Activated naive CD8-positive, alpha-beta T cell treated with anti-CD3 and anti-CD28 coated beads, Interleukin-2, amount 10 ng/mL, durations not matched to agents 7 days and 5 days (primary cell): ENCODE measurements at places on chromosomes 5 and 9. TPM values are rescaled to one million over a fixed set of nuclear protein-coding genes. Genes with fewer than 3 reads are reported as not detected.

Gene CEP72
- 33.8 TPM for total RNA-seq

Gene LCN12
- 1.1 TPM for total RNA-seq

Gene ACOT12
- total RNA-seq = not detected

Gene PRDM9
- not detected for total RNA-seq

DNA sequence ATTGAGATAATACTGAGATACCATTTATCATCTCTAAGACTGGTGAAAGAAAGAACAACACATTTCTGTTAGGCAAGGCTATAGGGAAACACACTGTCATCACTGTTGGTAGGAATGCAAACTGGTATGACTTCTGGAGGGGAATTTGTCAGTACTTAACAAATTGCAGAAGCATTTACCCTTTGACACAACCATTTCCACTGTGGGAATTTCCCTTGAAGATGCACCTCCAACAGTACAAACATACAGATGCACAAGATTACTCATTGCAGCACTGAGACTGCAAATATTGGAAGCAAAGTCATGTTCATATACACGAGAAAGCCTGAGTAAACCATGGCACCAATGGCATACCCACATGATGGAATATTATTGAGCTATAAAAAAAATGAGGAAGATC, 17.6 kb downstream of the GM2A start:
- no peak overlapping the region for H3K4me3 ChIP-seq
- H3K36me3 ChIP-seq = peaks cover 5% of the 10 kb centered on the region
- H3K27ac ChIP-seq = no peak overlapping the region
- H3K4me1 ChIP-seq = no peaks in the 10 kb centered on the region

GRCh38 chr5:170716396-170716795, 67.1 kb upstream of the GABRP start:
- peaks cover 11% of the 10 kb centered on the region for H3K27me3 ChIP-seq
- H3K36me3 ChIP-seq = no peaks in the 10 kb centered on the region
- H3K4me1 ChIP-seq = no peaks in the 10 kb centered on the region
- no peak overlapping the region for H3K27ac ChIP-seq
- DNase-seq = no peak
- H3K4me3 ChIP-seq = no peak overlapping the region

DNA sequence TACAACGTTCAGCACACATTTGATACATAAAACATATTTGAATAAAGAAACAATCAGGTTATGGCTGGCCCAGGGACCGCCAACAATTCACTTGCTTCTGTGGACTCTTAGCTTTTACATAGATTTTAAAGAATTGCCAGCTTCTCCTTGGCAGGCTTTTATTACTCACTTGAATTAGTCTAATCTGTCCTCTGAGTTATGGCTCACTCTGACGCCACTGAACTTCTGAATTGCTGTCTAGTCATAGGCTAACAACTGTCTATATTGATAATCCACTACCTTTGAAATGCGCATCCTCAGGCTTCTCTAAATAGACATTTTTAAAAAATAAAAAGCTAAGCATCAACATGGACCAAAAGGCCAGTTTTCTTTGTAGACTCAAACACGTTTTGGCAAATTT, 317.4 kb upstream of the SGCD start:
- H3K27ac ChIP-seq = no peak overlapping the region
- no peaks in the 10 kb centered on the region for H3K36me3 ChIP-seq
- peaks cover 2% of the 10 kb centered on the region for H3K27me3 ChIP-seq
- no peak for DNase-seq

DNA sequence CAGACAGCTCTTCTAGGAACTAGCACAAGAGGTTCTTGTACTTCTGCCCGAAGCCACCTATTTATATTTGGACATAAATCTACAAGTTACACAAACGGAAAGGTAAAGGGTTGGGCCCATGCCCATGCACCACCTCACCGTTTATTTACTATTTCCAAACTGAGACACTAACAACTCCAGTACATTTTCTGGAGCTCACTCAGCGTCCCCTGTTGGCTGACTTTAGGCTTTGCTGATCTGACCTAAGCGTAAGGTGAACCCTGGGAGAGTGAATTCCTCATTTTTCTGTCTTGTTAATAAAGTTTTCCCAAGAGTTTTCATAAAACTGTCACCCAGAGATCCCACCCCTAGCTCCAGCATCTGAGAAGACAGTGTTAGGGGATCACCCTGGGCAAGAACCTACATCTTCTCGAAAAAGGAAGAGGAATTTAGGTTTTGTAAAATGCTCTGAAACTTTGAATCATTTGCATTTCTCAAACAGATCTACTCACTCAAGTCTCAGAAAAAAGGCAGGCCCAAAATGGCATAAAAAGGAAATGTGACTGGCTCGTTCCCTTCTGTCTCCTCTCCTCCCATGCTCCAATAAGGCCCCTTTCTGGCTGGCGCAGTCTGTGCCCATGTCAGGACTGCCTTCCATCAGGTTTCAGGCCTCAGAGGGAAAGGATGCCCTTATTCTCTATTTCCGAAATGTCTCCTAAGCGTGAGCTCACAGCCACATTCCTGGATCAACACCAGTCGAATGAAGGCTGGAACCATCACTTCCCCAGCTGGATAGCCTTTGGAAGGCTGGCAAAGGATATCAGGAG, 201.3 kb downstream of the FANCC start:
- H3K36me3 ChIP-seq = no peaks in the 10 kb centered on the region
- H3K4me1 ChIP-seq = no peaks in the 10 kb centered on the region
- H3K27ac ChIP-seq = no peak overlapping the region
- H3K4me3 ChIP-seq = no peak overlapping the region
- no peaks in the 10 kb centered on the region for H3K27me3 ChIP-seq
- no peak for DNase-seq

- H3K27ac ChIP-seq = no peak overlapping the region
- no peaks in the 10 kb centered on the region for H3K27me3 ChIP-seq
- no peak for DNase-seq
- H3K4me3 ChIP-seq = no peak overlapping the region
- H3K36me3 ChIP-seq = no peaks in the 10 kb centered on the region
- H3K4me1 ChIP-seq = no peaks in the 10 kb centered on the region
Measured at GRCh38 chr5:113864437-113864836, 350.9 kb downstream of the YTHDC2 start.

GRCh38 chr9:19967888-19968459, 179.1 kb upstream of the SLC24A2 start:
- H3K27ac ChIP-seq = peak overlapping the region; percentile 24
- DNase-seq = no peak
- H3K36me3 ChIP-seq = peaks cover 19% of the 10 kb centered on the region
- H3K27me3 ChIP-seq = no peaks in the 10 kb centered on the region
- peaks cover 17% of the 10 kb centered on the region for H3K4me1 ChIP-seq

DNA sequence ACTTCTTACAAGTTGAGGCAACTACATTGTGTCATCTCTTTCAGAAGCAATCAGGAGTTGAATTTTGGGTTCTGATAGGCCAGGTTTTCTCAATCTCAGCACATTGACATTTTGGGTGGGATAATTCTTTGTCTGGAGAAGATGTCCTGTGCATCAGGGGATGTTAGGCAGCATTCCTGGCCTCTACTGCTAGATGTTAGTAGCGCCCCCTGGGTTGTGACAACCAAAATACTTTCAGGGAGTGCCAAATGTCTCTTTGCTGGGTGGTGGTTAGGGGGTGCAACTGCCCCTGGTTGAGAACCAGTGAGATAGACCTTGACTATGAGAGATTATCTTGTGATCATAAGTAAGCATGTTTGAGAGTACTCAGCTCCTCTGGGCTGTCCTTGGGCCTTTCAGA, 164.3 kb upstream of the KLF9 start:
- no peak overlapping the region for H3K4me3 ChIP-seq
- DNase-seq = no peak
- peaks cover 3% of the 10 kb centered on the region for H3K27me3 ChIP-seq
- H3K27ac ChIP-seq = no peak overlapping the region
- no peaks in the 10 kb centered on the region for H3K36me3 ChIP-seq
- H3K4me1 ChIP-seq = no peaks in the 10 kb centered on the region

- H3K4me1 ChIP-seq = no peaks in the 10 kb centered on the region
- H3K4me3 ChIP-seq = no peak overlapping the region
- H3K27ac ChIP-seq = no peak overlapping the region
- peaks cover 4% of the 10 kb centered on the region for H3K27me3 ChIP-seq
- no peak for DNase-seq
Measured at GRCh38 chr9:113636165-113636564, 172.6 kb downstream of the RGS3 start.

- no peak for DNase-seq
- no peaks in the 10 kb centered on the region for H3K36me3 ChIP-seq
- H3K4me1 ChIP-seq = no peaks in the 10 kb centered on the region
- H3K4me3 ChIP-seq = no peak within 1 kb of the TSS
- no peak within 1 kb of the TSS for H3K27ac ChIP-seq
Measured at GRCh38 chr9:100577776-100578448, at the start of gene CAVIN4. CAVIN4 (plus strand) TSS chr9:100578079; CDS start chr9:100578144, 65 bp downstream.

GRCh38 chr5:143119881-143120341, 283.6 kb downstream of the NR3C1 start:
- H3K36me3 ChIP-seq = peaks cover 17% of the 10 kb centered on the region
- no peak overlapping the region for H3K4me3 ChIP-seq
- H3K27ac ChIP-seq = no peak overlapping the region
